ENCODE measurements at places on chromosomes 6 and 20. TPM values are rescaled to one million over a fixed set of nuclear protein-coding genes. Genes with fewer than 3 reads are reported as not detected.

DNA sequence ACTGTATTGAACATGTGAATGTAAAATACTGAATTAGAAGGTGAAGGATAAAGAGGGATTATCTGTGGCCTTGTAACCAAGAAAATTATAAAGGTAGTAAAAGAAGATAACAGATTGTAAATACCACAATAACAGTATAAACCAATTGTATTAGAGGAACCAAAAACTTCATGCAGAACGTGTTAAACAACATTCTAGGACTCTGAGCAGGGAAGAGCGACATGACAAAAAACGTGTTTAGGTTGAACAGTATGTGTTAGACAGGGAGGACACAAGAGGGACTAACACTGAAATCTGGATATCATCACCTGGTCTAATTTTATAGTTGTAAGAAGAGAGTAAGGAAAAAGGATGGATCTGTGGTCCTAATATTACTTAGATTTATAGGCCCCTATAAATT is 259.0 kb upstream of the RUNX2 start:
- no peak overlapping the region for H3K27ac ChIP-seq
- H3K27me3 ChIP-seq, result no peaks in the 10 kb centered on the region
- H3K36me3 ChIP-seq, result no peaks in the 10 kb centered on the region
- H3K4me3 ChIP-seq, result no peak overlapping the region
- H3K4me1 ChIP-seq, result peaks cover 6% of the 10 kb centered on the region

GRCh38 chr6:122785891-122786290 is 3.2 kb upstream of the SMPDL3A start:
- H3K4me1 ChIP-seq, result peaks cover 23% of the 10 kb centered on the region
- H3K27me3 ChIP-seq, result peaks cover 44% of the 10 kb centered on the region
- no peak overlapping the region for H3K4me3 ChIP-seq
- no peak for DNase-seq
- no peak overlapping the region for H3K27ac ChIP-seq

DNA sequence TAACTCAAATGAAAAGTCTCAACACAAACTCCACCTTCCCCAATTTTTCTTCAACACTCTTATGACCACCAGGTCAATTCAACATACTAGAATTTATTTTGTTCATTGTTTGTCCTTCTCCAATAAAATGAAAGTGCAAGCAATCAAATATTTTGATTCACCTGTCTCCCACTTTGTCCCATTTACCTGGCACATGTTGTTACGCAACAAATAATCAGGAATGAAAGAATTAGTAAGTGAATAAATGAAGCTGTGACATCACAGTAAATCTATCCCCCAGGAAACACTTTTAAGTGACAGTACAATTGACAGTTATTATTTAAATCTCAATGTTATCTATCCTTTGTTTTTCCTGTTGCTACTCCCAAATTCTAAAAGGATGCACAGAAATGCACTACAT is 393.7 kb upstream of the OPRM1 start:
- H3K4me1 ChIP-seq, result no peaks in the 10 kb centered on the region
- H3K27ac ChIP-seq, result no peak overlapping the region
- no peaks in the 10 kb centered on the region for H3K27me3 ChIP-seq
- no peak for DNase-seq
- H3K4me3 ChIP-seq, result no peak overlapping the region

DNA sequence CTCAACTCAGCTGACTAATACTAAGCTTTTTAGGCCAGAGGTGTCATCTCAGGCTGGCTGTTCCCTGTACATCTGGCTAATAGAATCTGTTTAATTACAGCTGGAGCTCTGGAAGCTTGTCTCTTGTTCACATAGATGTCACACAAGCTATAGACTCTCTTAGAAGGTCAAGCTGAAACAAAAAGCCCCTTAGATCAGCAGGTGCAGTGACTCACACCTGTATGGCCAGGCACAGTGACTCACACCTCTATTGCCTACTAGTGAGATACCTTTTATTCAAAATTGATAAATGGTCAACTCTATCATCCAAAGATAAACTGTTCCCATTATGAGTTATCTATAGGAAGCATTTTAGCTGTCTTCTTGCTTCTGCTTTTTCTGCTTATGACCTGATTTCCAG is 29.9 kb upstream of the MTHFD1L start:
- H3K4me3 ChIP-seq, result no peak overlapping the region
- peaks cover 2% of the 10 kb centered on the region for H3K4me1 ChIP-seq
- peaks cover 7% of the 10 kb centered on the region for H3K36me3 ChIP-seq
- no peak overlapping the region for H3K27ac ChIP-seq
- H3K27me3 ChIP-seq, result no peaks in the 10 kb centered on the region

DNA sequence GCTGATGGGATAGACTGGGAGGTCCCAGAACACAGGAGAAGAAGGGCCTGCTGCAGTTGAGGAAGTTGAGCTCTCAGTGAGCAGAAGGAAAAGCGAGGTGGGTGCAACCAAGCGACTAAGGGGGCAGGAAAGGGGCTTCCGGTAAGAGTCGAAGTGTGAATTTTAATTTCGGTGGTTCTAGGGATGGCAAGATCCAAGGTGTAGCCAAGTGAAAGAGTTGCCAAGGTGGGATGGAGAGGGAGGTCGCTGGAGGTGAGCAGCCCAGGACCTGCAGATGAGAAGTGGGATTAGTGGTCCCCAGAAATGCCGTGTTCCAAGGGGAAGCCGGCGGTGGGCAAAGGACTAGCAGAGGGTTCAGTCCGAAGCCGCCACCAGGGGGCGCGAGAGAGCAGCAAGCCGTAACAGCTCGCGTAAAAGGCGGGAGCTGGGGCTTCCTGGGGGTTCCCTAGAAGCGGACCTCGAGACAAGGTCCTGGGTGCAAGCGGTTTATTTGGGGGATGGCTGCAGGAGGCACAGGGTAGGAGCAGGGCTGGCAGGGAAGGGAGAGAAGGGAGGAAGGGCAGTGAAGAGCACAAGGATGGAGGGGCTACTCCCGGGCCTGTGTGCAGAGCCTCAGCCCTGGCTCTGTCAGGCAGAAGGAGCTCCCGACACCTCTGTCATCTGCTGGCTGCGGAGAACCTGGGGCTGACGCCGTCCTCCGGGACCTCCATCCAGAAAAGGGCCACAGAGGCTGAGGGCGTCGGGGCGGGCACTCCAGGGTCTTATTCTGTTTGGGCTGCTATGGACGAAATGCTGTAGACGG is 103.6 kb downstream of the PAX1 start:
- no peaks in the 10 kb centered on the region for H3K27me3 ChIP-seq
- no peak overlapping the region for H3K4me3 ChIP-seq
- no peaks in the 10 kb centered on the region for H3K4me1 ChIP-seq
- no peak overlapping the region for H3K27ac ChIP-seq

DNA sequence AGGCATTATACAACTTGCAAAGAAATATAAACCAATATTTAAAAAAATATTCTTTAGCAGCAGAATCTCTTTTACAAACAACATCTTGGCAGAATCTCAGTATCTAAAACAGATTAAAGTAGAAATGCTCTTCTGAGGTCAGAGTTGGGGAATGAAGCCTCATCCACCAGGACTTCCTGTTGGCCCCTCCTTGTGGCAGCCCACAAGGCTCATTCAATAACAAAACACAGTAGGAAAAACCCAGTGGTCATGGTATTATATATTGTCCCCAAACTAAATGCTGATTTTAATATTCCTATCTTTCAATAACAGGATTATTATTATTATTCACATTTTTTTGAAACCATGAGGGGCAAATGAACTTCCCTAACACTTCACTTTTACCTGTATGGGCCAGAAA is 368.6 kb downstream of the BTBD9 start:
- no peaks in the 10 kb centered on the region for H3K27me3 ChIP-seq
- H3K27ac ChIP-seq, result peak overlapping the region; percentile 62
- H3K4me1 ChIP-seq, result peaks cover 33% of the 10 kb centered on the region
- no peak overlapping the region for H3K4me3 ChIP-seq

- peak overlapping the region; percentile 91 for H3K27ac ChIP-seq
- no peak for DNase-seq
- H3K4me1 ChIP-seq, result peaks cover 72% of the 10 kb centered on the region
- peaks cover 11% of the 10 kb centered on the region for H3K36me3 ChIP-seq
- no peak overlapping the region for H3K4me3 ChIP-seq
Observed at GRCh38 chr6:104705095-104705707, 154.5 kb downstream of the HACE1 start.

DNA sequence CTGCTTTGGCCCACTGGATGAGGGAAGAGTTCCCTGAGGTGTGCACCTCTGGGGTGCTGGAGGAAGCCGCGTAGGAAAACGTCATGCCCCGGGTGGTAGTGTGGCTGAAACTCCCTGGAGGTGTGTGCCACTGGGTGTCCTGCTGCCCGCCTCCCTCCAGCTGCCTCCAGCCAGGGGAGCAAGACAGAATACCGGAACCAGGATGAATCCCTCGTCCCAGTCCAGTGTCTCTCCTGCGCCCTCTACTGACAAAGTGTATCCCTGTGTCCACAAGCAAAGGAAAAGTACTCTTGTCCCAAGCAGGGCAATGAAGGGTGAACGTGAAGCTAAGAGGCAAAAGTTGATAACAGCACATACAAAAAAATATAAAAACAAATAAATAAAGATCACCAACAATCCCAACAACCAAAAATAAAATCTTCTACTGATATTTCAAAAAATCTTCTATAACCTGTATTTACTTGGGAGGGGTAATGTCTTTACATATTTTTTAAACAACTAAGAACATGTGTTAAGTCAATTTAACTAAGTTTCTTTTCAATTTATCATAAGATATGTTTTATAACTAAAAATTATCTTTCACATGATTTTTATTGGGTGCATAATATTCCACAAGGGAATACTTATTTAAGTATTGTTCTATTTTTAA is 437.6 kb downstream of the MAFB start:
- H3K4me1 ChIP-seq, result peaks cover 21% of the 10 kb centered on the region
- no peak overlapping the region for H3K4me3 ChIP-seq
- H3K27me3 ChIP-seq, result peaks cover 7% of the 10 kb centered on the region
- H3K27ac ChIP-seq, result no peak overlapping the region

Gene FARS2
- total RNA-seq, result 13.2 TPM

Gene OPRM1
- not detected for total RNA-seq

All from osteocyte (in vitro differentiated cells).